NCI-H2227 treated with DMSO at 0.1 percent for 48 hours (cell line): ENCODE measurements at places on chromosomes 5 and 9.
A peak's percentile ranks its signal among the peaks of the same experiment; 100 is the strongest.

- DNase-seq, result no peak
Observed at GRCh38 chr5:76383126-76383832, 19.8 kb upstream of the IQGAP2 start.

DNA sequence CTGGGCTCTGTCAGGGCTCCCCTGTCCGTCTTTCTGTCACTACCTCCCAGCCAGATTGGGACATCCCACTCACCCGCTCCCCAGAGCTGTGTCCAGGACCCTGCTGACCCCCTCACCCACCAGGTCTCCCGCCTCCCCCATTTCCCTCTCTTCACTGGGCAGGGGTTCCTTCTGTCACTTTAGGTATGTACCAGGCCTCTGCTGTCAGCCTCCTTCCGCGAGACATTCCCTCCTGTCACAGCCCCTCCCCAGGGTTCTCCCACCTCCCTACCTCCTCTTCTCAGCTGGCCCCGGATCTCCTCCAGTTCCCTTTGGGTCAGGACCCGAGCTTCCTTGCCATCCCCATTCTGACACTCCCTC is 488 bp downstream of the POLR1E start:
- DNase-seq, result no peak

DNA sequence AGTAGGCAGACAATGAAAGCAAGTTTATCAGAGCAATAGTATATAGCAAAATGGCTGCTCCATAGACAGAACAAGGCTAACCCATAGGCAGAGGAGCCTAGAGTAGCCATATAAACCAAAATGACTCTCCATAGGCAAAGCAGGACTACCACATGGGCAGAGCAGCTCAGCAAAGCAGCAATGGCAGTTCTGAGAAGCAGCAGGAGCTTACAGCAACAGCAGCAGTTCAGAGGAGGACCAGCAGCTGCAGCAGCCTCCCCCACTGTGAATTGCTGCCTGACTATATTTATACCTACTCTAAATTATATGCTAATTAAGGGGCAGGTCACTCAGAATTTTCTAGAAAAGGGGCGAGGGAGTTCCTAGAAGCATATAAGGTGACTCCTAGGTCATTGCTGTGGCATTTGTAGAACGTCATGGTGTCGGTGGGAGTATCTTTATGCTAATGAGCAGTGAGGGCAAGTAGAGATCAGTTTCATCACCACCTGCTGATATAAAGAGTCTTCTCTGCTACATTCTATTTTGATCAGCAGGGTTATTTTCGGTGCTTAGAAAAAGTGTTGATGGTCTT is 1115.5 kb downstream of the DTWD2 start:
- peak; percentile 16 for DNase-seq

DNA sequence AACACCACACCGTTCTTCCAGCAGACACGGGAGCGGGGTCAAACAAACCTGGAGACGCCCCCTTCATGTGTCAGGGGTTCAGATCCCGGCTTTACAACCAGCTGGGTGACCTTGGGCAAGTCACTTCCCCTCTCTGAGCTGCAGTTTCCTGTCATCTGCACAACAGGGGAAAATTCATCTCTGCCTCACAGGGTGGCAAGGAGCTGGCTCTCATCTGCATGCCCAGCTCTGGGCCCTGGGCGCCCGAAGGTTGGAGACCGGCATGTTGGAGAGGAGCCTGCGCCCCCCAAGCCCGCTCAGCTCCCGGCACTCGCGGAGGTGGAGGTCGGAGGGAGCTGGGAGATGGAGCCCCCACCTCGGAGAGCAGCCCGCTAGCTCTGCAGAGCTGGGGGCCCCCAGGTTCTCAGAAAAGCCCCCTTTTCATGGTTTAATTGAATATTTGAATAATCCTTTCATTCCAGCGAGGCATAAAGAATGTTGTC is 20.4 kb downstream of the NR5A1 start:
- DNase-seq, result no peak

DNA sequence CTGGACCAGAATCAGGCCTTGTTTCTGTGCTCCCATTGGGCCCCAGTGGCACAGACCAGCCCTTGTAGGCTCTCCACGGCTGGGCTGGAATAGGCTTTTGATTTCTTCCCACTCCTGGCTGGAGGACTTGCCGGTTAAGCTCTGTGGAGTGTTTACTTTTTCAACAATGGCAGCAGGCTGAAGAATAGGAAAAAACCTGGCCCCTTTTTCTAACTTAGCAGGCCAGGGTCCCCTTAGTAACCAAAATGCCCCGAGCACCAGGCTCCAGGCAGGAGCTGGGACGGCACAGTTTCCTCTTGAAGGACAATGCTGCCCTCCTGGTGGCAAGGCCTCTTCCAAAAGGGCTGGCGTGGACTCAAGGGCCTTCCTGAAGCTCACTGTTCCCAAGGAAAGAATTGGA is 230.3 kb downstream of the CRB2 start:
- no peak for DNase-seq

DNA sequence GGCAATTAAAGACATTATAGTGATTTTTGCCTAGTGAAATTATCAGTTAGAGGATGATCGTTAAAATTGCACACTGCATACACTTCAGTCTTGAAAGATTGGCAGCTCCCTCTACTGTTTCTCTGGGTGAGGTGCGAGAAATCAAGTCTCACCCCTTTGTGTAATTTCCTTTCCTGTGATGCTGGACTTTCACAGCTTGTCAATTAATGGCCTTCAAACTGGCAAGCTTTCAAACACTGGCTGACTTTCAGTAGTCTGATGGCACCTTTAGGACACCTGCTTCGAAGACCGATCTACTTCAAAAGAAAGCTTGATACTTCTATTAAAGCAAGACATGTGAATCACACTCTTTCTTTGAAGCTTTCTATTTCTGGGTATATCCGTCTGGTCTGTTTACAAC is 706.7 kb upstream of the PTPRD start:
- DNase-seq, result no peak

- DNase-seq, result no peak
Observed at GRCh38 chr5:14503017-14503680, 78.4 kb upstream of the OTULINL start.

DNA sequence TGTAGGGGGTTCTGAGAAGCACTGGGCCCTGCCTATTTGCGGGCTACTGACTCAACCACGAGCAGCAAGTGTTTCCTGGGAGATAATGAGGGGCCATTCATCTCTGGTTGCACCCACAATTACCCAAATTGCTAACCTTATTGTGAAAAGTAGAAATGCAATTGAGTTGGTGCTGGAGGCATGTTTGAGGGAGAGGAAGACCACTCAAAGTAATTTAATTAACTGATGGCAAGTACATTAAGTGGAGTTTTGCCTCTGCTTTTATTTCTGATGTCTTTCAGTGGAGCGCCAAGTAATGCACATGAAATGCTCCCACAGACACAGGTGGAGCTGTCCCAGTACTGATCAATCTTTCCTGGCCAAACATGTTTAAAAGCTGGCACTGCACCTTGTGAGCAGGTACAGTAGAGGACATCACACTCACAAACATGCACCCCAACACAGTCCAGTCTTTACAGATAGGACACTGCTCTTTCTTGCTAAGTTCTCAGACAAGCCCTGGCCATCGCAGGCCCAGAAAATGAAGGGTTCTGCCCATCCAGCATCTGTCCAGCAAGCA is 195.4 kb downstream of the HSPA4 start:
- no peak for DNase-seq

DNA sequence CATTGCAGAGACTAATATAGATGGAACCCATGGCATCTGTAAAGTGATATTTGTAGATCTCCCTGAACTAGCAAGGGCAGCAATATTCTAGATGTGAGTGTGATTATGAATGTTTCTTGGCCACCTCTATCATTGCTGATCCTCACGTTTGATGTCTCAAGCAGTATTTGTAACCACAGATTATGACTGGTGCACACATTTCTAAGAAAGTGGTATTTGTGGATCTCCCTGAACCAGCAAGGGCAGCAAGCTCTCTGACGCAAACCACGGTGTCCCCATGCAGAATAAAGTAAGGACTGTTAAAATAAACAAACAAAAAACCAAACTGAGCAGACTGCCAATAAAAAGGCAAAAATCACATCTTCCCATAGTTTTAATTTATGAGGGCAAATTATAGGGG is 301.3 kb downstream of the CSNK1G3 start:
- DNase-seq, result peak; percentile 40

- DNase-seq, result no peak
Observed at GRCh38 chr5:97297063-97297703, 114.1 kb upstream of the RIOK2 start.

DNA sequence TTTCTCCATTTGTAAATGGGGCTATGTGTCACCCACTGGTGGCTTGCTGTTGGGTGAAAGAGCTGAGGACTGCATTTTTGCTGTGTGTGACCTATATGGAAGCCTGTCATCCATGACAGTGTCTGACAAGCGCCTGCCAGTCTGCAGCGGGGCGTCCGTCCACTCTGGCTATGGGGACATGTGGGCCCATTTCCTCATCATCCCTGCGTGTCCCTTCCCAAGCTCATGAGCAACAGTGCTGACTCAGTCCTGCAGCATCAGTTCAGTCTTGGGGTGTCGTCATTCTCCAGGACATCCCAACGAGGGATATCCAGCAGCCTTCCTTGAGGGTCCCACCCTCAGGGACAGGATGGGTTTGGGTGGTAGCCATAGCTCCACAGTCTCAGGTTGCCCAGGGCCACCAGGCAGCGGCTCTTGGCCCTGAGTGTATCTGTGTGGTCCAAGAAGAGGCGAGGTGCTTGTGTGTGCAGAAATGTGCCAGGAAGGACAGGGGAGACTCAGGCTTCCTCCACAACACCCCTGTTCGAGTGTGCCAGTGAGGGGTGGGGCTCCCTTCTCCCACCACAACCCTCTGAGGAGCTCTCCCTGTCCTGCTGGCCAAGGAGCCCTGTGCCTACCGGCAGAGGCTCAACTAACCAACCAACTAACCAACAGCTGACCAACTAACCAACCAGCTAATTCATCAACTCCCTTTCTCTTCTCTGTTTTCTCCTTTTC is 2.1 kb downstream of the FGD3 start:
- no peak for DNase-seq
